Panc1 (cell line): ENCODE measurements at places on chromosomes 3 and 15.

DNA sequence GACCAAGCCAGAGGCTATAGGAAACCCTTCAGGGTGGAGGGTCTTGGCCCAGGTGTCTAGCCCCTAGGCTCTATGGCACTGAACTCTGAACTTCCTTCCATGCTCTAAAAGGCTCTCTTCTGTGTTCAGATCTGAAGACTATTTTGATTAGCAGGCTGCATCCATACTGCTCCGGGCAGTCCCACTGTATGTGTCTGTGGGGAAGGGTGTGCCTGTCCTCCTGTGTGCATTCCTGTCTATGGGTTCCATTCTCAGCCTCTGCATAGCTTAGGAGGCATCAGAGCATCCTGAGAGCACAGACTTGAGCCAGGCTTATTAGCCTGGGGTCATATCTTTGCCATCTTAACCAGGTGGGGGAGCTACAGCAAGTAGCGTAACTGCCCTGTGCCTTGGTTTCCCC is 38.0 kb downstream of the EXOG start:
- DNase-seq, result no peak

DNA sequence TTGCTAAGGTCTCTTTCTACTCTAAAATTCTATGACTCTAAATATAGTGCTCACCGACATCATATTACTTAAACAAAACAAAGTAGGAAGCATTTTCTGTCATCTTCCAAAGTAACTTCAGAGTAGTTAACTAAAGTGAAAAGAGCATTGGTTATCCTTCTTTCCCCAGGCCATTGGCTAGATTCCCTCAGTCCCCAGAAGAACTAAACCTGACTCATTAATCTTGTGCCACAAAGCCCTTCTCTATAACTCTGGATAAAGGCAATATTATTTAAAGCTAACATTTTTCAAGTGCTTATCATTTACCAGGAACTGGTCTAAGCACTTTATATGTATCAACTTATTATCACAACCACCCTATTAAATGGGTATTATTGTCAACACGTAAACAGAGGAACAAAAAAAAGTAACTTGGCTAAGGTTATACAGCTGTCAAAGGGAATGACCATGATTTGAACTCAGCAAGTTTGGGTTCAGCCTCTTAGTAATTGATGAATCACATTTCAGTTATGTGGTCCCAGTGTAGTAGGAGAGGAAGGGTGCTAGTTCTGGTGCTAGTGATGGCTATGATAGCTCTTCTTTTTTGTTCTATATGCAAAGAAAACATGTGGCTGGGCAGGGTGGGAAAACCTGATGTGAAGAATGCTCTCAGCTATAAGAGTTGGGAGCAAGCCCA is 304.9 kb downstream of the FGF12 start:
- no peak for DNase-seq

- no peak for DNase-seq
These were observed 8.9 kb downstream of the DZIP3 start for GRCh38 chr3:108598375-108598774.

- DNase-seq, result no peak
These were observed 62.9 kb downstream of the RPLP1 start for GRCh38 chr15:69515508-69515907.

GRCh38 chr3:40971191-40972168 is 227.8 kb upstream of the CTNNB1 start:
- DNase-seq, result peak; percentile 81

DNA sequence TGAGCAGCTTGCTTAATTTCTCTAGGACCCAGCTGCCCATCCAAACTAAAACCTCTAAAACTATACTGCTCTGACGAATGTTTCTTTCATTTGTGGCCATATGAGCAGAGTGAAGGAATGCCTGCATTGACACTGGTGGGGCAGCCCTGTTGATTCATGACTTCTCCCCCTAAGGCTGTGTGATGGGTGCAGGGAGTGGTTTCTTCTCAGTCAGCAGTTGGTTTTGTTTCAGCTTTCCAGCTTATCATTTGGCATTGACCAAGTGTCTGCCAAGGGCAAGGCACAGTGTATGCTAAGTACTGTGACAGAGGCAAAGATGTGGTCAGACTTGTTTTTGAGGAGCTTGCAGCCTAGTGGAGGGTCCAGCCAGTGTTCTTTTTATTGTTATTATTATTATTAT is 4.7 kb downstream of the ABHD6 start:
- no peak for DNase-seq

DNA sequence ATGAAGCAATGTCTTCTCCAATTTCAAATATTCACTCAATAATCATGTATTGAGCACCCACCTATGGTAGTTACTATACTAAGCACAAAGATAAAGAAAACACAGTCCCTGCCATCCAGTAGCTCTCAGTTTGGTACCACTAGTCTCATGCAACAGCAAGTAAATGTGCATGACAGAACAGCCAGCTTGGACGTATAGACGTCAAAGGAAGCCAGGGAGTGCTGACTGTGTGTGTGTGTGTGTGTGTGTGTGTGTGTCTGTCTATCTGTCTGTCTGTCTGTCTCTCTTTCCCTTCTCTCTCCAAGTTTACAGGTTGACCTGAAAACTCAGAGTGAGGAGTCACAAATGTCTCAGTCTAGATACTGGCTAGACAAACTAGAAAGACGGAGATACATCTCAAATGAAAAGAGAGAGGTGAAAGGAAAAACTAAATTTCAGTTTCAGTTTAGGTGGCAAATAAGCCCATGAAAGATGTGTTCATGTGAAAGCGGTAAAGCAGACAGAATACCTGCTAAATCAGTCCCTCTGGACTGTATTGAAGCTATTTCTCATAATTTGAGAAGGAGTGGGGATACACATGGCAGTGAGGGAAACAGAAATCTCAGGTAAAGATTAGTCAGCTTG is 141.1 kb upstream of the PTPRG start:
- no peak for DNase-seq
